ENCODE measurements at places on chromosomes 3 and 15. TPM values are rescaled to one million over a fixed set of nuclear protein-coding genes. Genes with fewer than 3 reads are reported as not detected.

Gene TMEM212
- not detected for total RNA-seq

Gene CYFIP1
- total RNA-seq: 76.2 TPM

Gene FAN1
- 13.1 TPM for total RNA-seq

Gene HDDC3
- total RNA-seq: 35.0 TPM

Gene GOLGA8N
- 1.5 TPM for total RNA-seq

Gene STOML1
- 11.2 TPM for total RNA-seq

Gene SCN11A
- not detected for total RNA-seq

Measured in A549 treated with ZK216348 at 1 μM for 4 hours (cell line).